Activated naive CD8-positive, alpha-beta T cell treated with anti-CD3 and anti-CD28 coated beads, Interleukin-2, amount 10 ng/mL, durations not matched to agents 7 days and 5 days (primary cell): ENCODE measurements at places on chromosomes 12 and 14.

- no peak for DNase-seq
These were observed 141.0 kb upstream of the RMST start for GRCh38 chr12:97321621-97322020.

DNA sequence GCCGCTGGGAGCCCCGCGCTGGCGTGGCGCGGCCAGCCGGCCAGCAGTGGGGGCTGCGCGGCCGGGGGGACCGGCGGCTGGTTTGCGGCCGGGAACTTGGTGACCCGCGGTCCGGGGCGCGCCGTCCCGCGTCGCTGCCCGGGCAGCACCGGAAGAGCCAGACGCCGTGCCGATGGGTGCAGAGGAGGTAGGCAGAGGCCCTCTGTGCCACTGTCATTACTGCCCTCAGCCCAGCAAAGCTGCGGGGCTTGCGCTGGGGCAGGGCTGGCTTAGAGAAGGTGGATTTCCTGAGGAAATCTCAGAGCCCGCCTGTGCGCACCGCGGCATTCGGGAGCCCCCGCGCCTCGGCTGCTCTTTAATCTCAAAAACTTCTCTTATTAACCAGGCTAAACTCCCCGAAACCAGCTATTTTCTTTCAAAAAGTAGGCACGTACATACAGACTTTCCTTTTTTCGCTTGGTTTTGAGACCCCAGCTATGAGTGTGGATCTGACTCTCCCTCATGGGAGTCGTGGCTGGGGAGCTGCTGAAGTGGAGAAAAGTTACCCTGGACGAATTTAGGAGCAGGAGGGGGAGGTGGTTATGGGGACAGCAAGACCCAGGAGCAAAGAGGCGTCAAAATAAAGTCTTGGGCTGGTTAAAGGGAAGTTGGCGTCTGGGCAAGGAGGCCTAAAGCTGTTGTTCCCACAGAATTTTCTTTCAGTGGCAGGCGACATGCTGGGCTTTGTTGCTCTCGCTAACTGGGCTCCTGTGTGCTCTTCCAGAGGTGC, 802 bp downstream of the SUSD6 start:
- peak; percentile 39 for DNase-seq

DNA sequence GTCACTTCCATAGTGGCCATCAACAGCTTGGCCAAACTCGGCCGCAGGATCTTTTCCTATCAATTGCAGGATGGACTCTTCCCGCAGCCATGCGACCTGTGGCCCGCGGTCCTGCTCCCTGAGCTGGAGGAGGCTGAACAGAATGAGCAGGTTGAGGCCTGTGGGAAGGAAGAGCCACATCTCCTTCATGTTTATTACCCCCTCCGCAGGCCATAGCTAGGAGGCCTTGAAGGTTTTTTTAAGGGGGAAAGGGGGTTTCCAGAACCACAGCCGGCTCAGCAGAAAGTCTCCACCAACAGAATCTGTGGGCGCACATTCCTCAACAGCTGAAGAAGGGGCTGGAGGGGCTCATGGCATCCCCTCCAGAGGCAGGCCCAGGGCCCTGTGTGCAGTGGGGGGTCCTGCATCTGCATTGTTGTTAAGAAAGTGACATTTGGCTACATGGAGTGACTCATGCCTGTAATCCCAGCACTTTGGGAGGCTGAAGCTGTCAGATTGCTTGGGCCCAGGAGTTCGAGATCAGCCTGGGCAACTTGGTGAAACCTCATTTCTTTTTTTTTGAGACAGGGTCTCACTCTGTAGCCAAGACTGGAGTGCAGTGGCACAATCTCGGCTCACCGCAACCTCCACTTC, 25.2 kb upstream of the PPP1R13B start:
- no peak for DNase-seq

GRCh38 chr12:128163086-128163485, 103.9 kb upstream of the TMEM132C start:
- DNase-seq = no peak

- no peak for DNase-seq
These were observed 41.2 kb downstream of the NKX2-1 start for GRCh38 chr14:36478782-36479181.

DNA sequence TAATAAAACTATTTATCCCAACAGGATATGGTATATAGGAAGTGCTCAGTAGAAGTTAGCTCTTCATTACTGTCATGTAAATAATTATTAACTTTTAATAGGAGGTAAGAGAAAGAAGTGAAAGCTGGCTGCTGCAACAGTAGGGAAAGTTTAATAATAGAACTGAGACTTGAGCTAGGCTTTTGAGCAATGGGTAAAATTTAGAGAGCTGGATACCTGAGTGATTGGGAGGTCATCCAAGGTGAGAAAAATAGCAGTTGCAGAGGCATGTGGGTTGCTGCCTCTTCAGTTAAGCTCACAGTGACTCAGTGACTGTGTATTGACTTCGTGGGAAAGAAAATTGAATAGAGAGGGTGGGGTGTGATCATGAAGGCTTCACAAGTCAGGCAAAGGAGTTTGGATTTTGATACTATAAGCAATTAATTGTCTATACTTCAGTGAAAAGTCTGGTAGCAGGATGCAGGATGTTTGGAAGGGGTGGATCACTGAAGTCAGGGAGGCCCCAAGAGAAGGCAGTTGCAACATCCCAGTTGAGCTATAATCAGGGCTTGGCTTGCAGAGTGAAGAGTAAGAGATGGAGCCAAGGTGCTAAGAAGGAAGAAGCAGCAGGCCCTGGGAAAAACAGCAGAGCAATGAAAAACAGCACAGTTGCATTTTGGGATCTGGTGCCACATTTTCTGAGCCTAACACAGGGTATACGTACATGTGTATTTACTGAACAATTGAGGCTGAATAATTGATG, 172.0 kb upstream of the FRMD6 start:
- no peak for DNase-seq

GRCh38 chr14:85172889-85173477, 357.0 kb upstream of the FLRT2 start:
- no peak for DNase-seq

GRCh38 chr12:26460361-26460760, 265.0 kb downstream of the SSPN start:
- DNase-seq = no peak

GRCh38 chr14:72597252-72598233, 296.4 kb downstream of the DPF3 start:
- no peak for DNase-seq

DNA sequence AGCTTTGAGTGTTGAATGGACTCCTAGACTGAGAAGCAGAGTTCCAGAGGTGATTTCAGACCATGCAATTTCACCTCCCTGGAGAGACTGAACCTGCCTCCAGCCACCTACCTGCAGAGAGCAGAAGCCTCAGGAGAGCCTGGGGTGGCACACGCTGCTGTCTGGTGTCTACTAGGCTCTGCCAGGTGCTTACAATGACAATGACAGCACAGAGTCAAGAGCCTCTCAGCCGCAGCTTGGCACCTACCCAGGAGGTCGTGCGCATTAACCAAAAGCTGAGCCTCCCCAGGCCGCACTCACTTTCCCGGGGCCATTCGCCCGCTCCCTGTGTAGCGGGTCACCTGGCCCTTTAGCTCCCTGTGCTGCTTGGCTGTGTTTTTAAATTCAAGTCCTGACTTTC, 63.2 kb downstream of the TESC start:
- no peak for DNase-seq

- DNase-seq = no peak
These were observed 199.1 kb downstream of the FOXN3 start for GRCh38 chr14:89217891-89218290.

DNA sequence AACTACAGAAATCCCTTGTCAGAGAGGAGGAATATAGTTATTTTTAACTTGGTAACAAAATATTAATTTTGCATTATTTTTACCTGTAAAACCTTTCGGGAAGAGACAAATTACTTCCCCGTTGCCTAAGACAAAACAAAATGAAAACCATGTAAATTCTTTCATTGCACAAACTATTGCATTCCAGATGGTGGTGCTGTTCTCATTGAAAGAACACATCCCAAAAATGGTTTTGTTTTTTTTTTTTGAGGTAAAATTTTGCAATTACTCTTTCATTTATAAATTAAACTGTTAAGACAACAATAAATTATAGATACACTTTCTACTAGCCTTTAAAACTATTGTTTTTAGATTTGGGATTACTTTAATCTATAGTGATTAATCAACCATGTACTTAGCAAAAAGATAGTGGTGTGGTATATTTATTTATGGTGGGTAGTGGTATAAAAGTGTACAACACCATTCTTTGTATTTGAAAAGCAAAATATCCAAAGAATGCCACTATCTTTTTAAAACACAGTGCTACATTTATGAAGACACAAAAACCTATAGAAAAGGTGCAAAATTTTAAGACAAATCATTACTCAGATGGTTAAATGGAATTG, 115.5 kb downstream of the SLC38A1 start:
- no peak for DNase-seq

DNA sequence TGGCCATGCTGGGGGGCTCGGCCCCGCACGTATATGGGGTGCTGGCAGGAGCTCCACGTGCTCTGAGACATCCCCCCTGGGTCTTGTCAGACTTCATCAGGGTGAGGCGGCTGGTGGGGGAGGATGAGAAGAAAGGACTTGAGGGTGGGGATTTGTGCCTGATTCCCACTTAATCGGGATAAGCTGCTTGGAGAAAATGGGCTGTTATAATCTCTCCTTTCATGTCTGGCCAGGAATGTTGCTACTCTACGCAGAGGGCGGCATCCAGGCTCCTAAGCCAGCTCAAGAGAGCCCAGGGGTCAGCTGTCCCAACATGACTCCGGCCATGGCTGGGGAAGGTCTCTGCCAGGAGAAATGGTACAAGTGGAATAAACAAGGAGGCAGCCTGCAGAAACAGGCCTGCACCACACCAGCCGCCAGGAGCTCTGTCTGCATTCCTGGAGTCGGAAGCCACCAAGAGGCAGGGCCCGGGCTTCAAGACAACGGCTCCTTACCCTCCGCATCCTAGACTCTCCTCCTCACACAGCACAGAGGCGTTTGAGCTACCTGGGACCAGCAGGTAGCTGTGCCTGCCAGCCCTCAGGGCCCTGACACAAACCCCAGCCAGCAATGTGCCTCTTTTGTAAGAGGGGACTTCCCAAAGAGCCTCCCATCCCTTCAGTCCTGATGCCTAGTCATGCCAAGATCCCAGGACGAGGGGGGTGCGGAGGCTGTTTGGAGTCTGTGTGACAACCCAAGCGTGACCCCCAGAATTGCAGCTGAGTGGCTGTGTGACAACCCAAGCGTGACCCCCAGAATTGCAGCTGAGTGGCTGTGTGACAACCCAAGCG, 195.8 kb upstream of the DIO3 start:
- DNase-seq = no peak

DNA sequence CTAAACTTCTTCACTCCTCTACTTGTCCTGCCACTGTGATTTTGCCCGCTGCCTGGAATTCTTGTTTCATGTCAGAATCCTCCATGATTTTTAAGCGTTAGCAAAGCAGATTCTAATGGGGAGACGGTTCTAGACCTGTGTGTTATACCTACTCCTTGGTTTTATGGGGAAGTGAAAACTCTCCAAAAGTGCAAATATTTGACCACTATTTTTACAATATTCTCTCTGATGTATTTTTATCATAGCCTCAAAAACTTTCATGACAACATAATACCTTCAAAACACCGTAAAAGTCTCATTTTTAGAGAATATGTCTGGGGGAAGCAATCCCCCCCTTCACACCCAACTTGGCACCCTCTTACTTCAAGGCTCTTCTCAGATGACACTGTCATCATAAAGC, 12.9 kb upstream of the KRAS start:
- no peak for DNase-seq

GRCh38 chr12:49889361-49890095, 14.2 kb downstream of the FAIM2 start:
- no peak for DNase-seq

DNA sequence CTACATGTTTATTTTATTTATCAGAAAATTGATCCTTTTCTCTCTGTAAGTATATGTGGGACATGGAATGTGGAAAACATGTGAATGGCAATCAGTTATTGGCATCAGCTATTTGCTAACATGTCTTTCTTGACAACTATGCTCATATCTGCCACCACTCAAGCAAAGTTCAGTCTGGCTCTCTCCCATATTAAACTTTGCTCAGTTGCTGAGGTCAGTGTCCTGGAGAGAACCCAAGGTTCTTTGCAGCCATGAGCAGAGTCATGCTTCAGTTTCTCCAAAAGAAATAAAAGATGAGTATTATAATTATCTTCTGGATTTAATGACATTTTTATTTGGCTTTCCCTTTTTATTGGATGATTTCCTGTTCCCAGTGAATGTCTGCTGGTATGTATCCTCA, 42.6 kb downstream of the A2M start:
- DNase-seq = no peak

DNA sequence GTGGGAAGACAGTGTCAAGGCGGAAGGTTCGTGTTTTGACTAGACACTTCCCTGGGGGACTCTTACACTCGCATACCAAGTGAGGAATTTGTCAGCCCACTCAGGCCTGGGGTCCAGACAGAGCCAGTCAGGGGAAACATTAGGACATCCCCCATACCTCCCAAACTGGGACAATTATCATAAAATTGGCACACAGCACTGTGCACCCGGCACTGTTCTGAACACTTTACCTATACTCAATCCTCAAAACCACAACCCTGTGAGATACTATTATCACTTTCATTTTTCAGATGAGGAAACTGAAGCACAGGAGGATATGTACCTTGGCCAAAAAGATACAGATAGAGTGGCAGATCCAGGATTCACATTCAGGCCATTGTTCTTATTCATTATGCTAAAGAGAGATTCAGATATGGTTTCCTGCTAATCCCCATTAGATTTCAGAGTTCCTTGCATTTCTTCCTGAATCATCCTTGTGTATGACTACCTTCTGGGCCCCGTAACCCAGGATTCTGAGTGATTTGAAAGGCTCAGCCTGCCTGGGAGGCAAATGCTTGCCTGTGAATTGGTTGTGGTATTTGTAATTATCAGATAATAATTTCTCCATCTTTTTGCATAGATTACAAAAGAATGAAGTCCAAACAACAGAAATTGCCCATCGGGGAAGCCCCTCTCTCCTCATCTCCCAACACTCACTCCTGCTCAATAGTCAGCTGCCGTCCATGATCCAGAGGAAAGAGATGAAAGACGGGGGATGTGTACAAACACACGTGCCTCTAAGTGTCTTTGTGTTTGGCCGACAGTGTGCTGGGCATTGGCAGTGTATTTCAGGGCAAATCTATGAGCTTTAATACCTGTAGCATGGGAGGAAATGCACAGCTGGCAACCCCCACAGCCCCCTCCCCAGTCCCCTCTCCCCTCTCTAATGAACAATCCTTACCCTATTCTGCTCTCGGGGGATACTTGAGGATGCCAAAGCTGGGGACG, 4.6 kb downstream of the TAC3 start:
- peak; percentile 44 for DNase-seq

- DNase-seq = no peak
These were observed 24.7 kb downstream of the CLMN start for GRCh38 chr14:95294834-95295599.

DNA sequence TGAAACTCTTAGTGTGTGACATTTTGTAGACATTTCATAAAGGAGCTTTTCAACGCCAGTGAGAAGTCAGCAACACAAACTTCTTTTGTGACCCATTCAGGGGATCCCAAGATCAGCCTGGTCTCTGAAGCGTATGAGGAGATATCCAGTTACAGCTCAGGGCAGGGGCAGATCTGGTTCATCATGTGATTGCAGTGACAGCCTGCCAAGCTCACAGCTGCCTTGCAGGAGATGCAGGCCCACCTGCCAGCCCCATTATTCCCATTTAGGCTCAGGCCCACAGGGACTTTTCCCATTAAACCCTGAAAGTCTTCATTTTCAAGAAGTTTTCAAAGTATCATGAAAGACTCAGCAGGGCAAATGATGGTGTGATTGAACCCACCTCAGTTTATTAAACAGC, 38.3 kb downstream of the SRGAP1 start:
- DNase-seq = no peak
